Motor neuron (in vitro differentiated cells): ENCODE measurements at places on chromosomes 3 and 15. TPM values are rescaled to one million over a fixed set of nuclear protein-coding genes. Genes with fewer than 3 reads are reported as not detected.

Gene SPESP1
- not detected in 2 replicates for total RNA-seq

DNA sequence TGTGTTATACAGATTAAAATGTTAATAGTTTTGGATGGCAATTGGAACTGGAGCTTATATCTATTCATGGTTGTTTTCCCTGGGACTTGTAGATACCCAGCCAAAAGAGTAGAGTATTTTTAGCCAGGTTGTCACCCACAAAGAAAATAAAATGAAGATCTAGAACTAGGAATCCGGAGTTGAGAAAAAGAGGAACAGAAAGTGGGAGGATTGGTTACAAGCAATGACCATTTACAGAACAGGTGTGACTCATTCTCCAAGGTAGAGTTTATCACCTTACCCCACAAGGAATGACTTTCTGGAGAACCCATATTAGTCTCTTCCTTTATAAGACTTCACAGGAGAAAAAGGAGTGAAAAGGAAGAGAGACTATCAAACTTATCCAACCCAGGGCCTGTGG is 99.8 kb downstream of the TMEM108 start:
- no peak for ATAC-seq

- no peak for ATAC-seq
Measured at GRCh38 chr3:152299249-152299976, 30.7 kb downstream of the MBNL1 start.

Gene RBMS3
- total RNA-seq = 11.0 and 13.5 TPM in 2 replicates

GRCh38 chr3:64443546-64444381 is 218.5 kb upstream of the PRICKLE2 start:
- peak; percentile 53 for ATAC-seq

Gene ILDR1
- total RNA-seq = not detected in 2 replicates

Gene TMEM207
- 0.14 and 0.16 TPM in 2 replicates for total RNA-seq

DNA sequence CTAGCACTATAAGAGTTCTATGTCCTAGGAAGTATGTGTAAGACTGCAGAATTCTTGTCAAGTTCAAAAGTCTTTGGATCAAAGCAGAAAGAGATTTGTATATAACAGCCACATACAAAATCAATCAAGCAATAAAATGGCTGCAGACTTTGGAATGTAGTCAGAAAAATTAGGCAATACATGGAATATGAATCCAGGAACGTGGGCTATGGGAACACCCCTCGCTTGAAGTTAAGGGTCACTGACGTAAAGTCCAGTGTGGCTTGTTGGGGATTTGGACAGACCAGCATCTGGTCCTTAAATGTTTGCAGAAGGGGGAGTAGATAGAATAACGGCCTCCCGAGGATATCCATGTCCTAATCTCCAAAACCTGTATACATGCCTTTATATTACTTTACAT is 178.6 kb downstream of the ADAMTS9 start:
- ATAC-seq = no peak

Gene EFHB
- 1.5 and 1.7 TPM in 2 replicates for total RNA-seq

Gene BCL2A1
- 0.65 and 0.92 TPM in 2 replicates for total RNA-seq

GRCh38 chr15:78617076-78617475 is 3.7 kb downstream of the CHRNA3 start:
- no peak for ATAC-seq

DNA sequence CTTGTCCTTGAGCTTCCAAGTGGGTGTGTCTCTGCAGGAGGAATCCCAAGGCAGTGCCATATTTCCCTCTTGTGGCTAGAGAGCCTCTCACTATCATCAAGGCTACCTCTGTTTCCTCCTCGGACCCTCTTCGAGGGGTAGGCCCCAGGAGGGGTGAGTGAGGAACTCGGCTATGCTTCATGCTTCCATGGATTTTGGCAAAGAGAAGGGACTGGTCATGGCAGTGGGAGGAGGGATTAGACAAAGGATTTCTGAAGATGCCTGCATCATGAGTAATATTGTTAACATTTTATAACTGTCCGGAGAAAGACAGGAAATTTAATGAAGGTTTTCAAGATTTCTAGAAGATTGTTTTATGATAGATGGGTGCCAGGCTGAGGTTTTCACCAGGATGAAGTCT is 241.5 kb downstream of the CLSTN2 start:
- ATAC-seq = no peak

DNA sequence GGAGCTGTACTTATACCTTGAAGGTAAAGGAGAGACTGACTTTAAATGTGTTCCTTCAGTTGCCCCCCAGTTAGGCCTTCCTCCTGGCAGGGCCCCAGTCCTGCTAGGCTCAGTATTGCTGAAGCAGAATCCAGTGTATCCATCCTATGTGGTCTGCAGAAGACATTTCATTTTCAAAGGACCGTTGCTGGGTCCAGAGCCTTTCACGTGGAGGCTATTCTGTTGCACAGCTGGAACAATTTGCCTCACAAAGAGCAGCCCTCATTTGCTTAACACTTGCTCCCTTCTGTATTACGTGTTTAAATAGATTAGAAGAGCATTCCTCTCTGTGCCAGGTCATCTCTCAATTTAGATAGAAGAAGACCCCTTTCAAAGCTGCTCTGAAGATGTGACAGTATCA is 78.9 kb upstream of the CFAP20DC start:
- ATAC-seq = peak; percentile 60
